ENCODE measurements at places on chromosomes 12 and 14. TPM values are rescaled to one million over a fixed set of nuclear protein-coding genes. Genes with fewer than 3 reads are reported as not detected.
A peak's percentile ranks its signal among the peaks of the same experiment; 100 is the strongest.

Gene TMEM179
- not detected for total RNA-seq

Gene KERA
- not detected for total RNA-seq

Gene TAS2R14
- total RNA-seq: 6.9 TPM

Gene METTL17
- total RNA-seq: 34.5 TPM

Gene GALNT6
- 32.2 TPM for total RNA-seq

Gene ACSS3
- total RNA-seq: 26.8 TPM

Gene CLEC9A
- total RNA-seq: not detected

Gene BLOC1S1
- total RNA-seq: 54.4 TPM

Gene UBE3B
- total RNA-seq: 51.4 TPM

Gene CRY1
- 25.5 TPM for total RNA-seq

Gene TAS2R20
- total RNA-seq: 5.5 TPM

Gene AICDA
- not detected for total RNA-seq

DNA sequence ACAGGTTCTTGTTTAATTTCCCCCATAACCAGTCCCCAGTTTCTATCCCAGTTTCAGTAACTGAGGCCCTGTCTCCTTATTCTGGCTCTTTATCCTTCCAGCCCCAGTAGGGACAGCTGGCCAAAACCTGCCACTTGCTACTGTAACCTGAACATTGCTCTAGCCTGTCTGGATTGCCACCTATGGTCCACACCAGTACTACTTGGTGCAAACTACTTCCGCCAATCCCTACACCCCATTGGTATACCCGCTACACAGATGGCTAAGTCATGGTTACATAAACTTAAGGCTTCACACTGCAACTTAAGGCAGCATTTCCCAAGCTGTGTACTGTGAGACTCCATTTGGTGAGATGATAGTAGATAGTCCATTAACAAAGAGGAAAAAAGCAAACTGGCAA lies 20.3 kb upstream of the C12orf76 start:
- no peak for DNase-seq

GRCh38 chr14:22671622-22672021 lies 27.5 kb upstream of the OR6J1 start:
- DNase-seq: no peak

GRCh38 chr12:79082595-79082994 lies 218.0 kb downstream of the SYT1 start:
- DNase-seq: no peak

GRCh38 chr14:96130391-96130790 lies 74.2 kb upstream of the BDKRB2 start:
- no peak for DNase-seq

DNA sequence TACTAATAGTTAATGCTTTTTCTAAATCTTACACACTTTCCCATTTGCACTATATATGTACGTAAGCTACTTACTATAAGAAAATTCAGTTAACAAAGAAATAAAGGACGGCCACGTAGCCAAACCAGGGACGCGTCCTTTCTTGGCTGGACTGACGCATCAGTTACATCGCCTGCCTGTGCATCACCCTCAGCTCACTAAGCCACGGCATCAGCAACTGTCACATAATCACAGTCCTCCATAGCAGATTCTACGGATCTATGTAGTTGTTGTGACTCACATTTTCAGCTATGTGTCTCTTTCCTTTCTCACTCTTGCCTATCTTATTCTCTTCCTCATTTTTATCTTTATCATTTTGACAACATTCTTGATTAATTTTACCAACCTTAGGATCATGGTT lies 38.1 kb upstream of the C12orf50 start:
- no peak for DNase-seq

DNA sequence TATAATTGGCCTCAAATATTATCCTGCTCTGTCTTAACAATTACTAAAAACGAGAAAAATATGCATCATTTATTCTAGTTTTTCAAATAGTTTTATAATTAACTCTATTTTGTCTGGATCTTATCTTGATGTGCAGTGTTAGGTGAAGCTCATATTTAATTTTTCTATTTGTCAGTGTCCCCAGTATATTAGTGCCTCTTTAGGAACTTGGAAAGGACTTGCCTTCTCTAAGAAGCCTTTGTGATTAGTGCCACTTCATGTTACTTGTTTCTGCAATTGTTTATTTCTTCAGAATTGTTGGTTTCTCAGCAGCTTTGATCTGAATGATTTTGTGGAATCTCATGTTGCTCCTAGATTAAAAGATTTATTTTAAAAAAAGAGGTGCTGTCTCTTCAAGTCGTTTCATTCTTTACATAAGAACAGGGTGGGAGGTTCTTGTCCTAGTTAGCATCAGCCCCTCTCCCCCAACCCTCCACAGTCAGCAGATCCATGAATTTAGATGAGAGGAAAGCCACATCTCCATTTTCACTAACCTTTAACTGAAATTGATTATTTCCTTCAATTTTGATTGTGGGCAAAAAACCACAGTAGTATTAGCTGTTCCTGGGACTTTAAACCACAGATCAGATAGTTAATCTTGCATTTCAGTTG lies 434.4 kb downstream of the RAD51B start:
- no peak for DNase-seq

GRCh38 chr12:3115078-3115477 lies 37.9 kb downstream of the TSPAN9 start:
- no peak for DNase-seq

GRCh38 chr12:31818623-31819268 lies 89.9 kb upstream of the AMN1 start:
- no peak for DNase-seq

- DNase-seq: no peak
These were observed 61.0 kb downstream of the KIF26A start for GRCh38 chr14:104199266-104199895.

GRCh38 chr12:62866451-62867082 lies 68.4 kb downstream of the PPM1H start:
- peak; percentile 79 for DNase-seq

- no peak for DNase-seq
These were observed 22.0 kb downstream of the TMCC3 start for GRCh38 chr12:94628369-94628768.

DNA sequence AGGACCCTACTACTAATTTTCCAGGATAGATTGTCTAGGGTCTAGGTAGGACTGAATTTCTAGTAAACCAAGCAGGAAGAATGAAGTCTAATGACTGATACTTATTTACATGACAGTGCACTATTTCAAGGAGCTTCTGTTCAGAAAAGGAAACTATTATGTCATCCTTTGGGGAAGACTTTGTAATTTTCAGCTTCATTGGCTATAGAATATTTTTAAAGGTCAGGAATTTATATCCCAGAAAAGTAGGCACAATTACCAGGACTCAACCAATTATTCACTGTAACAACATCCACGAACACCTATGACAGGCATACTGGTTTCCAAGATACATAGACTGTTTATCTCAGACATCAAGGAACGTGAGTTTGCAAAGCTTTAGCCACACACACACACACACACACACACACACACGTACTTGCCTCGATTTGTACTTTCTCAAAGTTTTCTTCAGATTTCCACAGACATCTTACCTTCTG lies 23.2 kb downstream of the OR6S1 start:
- DNase-seq: no peak

GRCh38 chr12:53791735-53792326 lies 40.1 kb upstream of the CISTR start:
- peak; percentile 19 for DNase-seq

DNA sequence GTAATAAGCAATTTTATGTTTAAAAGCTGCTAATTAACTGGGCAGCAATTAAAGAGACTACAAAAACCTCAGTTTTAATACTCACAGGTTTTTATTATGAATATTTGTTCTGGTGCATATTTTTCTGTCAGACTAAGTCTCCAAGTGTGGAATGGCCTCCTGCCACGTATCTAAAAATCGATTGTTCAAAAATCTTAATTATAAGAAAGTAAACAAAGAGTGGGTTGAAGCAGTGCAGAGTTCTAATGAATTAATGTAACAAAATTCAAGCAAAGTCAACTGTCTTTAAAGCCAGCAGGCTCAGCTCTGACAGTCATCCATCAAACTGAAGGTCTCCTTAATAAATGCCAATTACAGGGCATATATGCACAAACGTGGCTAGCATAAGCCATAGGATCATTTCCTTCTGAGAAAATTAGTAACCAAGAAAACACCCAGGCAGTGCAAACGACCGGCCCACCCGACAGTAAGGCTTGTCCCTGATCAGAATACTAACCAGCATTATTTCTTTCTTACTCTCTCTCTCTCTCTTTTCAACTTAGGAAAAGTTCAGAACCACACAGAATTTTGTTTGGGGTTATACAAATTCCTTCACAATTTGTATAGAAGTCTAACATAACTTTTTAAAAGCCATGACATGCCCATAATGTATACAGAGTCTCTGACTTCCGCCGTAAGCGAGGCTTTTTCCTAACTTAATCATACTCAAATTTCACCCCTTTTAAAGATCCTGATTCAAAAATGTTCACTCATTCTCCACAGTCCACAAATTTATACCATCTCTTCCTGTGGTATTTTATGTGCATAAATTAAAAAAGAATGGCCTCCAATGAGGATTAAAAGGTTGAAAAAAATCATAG lies 83.8 kb downstream of the SLC25A21 start:
- DNase-seq: no peak

GRCh38 chr14:105046891-105047282 lies 18.3 kb downstream of the GPR132 start:
- no peak for DNase-seq

DNA sequence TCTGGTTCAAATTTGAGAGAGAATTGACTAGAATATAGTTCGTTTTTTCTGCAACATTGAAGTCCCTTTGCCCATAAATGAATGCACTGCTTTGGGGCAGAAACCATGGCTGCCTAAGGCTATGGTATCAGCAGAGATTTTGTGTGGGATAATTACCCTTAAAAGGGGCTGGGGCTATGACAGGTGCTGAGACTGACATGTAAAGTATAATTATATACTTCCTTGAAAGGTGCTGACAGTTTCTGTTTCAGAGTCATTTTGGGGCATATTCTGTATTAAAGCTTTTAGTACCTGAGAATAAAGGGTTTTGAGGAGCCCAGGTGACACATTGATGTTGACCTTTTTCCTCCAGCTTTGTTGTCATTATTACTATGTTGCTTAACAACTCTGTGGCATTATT lies 150.3 kb upstream of the PTPRQ start:
- DNase-seq: no peak

- DNase-seq: no peak
These were observed 16.0 kb upstream of the EIF5 start for GRCh38 chr14:103317976-103318580.

GRCh38 chr12:48334808-48335207 lies 15.9 kb downstream of the ZNF641 start:
- DNase-seq: no peak

DNA sequence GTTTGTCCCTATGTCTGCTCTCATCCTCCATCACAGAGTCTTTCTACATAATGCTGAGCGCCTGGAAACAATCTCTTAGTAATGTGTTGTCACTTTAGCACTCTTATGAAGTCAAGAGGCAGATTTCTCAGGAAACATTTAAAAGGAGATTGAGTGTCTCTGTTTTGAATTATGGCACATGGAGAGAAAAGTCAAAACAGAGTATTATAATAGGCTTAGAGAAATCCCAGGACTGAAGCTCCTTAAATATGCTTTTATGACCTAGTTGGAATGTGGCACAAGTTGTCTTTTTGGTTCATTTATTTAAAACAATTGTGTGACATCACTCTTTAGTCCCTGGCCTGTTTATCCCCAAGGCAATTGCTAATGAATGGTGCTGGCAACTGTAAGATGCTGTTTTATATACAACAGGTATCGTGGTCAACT lies 117.8 kb upstream of the HIF1A start:
- DNase-seq: peak; percentile 87

GRCh38 chr14:31505411-31505810 lies 17.6 kb upstream of the GPR33 start:
- peak; percentile 25 for DNase-seq

GRCh38 chr14:100423317-100424010 lies 100.3 kb downstream of the SLC25A47 start:
- no peak for DNase-seq

- peak; percentile 58 for DNase-seq
These were observed 32.8 kb downstream of the ARHGAP5 start for GRCh38 chr14:32109676-32110547.

DNA sequence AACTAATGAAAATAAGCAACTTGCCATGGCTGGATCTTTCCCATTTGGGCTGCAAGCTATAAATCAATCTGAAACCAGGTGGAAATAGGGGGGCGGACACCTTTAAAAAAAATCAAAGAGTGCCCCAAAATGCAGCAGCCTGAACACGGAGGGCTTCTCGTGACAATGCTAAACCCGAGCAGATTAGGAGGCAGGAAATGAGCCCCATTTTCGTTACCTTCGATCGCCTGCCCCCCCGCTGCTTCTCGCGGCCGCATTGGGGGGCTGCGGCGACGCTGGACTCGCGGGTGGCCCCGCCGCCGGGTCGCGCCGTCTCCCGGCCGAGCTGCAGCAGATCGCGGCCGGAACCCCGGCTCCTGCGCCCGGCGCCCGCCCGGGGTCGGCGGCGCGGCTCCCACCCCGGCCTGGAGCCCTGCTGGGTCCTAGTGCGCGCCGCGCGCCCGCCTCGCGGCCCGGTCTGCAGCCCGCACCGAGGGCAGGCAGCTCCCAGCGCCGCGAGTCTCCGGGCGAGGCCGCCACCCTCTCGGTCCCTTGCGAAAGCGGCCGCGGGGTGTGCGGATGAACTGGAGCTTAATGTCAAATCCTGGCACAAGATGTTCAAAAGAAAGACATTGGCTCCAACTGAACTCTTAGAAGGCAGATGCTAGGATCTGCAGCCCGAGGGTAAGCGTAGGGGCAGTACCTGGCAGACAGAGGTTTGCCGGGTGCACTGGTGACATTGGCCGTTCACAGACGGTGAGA lies 201.9 kb upstream of the FOXN3 start:
- DNase-seq: peak; percentile 58

- no peak for DNase-seq
These were observed 21.5 kb downstream of the EP400 start for GRCh38 chr12:131971226-131971625.

- DNase-seq: no peak
These were observed 7.6 kb downstream of the RXYLT1 start for GRCh38 chr12:63787306-63787705.

DNA sequence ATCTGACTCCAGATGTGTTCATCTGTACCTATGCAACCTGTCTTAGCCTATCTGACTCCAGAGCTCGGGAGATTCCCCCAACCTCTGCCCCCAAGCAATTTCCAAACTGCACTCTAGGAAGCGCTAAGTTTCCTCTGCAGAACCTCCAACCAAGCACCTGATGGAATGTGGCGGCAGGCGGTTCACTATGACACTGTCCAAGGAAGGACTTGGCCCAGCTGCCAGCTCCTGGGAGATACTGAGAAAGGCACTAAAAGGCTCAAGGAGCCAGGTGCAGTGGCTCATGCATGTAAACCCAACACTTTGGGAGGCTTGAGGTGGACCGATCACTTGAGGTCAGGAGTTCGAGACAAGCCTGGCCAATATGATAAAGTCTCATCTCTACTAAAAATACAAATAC lies 244.0 kb downstream of the BCL11B start:
- DNase-seq: no peak

Data from fibroblast of villous mesenchyme (primary cell).